Fibroblast of mammary gland (primary cell): ENCODE measurements at places on chromosomes 1 and 21.

DNA sequence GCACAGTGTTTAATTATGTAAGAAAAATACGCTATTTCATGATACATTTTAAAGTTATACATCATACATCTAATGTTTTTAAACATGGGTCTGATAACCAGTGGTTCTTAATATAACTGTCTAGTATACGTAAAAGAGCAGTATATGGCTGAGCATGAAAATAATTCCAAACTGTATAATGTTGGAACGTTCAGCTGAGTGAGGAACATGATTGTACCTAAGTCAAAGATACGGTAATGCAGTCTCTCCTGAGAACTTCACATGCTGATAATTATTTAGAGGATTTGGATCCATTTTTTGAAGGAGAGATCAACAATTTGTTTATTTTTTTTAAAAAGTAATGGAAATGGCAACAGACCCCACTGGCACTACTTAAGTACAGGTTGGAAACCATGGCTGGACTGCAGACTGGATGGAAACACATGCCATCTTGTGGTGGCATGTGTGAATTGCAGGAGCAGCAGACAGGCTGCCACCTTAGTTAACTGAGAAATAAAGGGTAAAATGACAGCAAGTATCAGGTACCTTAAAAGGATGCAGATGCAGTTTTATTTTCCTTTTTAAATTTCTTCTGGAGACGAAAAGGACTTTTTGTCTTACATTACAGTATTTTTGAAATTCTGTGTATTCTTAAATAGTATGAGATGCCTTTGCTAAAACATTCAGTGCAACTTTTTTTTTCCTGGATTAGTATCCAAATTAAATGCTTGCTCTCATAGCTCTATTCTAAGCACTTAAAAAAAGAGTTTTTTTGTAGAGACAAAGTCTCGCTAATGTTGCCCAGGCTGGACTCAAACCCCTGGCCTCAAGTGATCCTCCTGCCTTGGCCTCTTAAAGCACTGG, 73.8 kb downstream of the MTR start:
- DNase-seq = peak; percentile 71

DNA sequence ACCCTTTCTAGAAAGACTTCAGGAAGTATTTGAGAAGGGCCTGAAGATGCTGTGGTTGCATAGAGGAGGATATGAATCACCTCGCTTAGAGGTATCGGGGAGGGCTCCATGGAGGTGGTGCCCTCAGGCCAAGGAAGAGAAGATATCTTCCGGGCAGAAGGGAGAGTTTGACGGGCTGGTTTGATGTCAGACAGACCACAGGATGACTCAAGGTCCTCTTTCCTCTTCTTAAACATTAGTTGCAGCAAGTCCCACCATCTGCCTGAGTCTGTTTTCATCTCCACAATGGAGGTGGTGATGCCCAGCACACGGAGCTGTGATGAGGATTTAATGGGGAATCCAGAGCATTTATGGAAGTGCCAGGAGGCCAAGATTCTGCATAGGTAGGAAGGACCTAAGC, 25.1 kb upstream of the RUNX3 start:
- peak; percentile 45 for DNase-seq

- DNase-seq = no peak
These were observed 1.2 kb downstream of the SLAMF7 start for GRCh38 chr1:160740133-160740688.

DNA sequence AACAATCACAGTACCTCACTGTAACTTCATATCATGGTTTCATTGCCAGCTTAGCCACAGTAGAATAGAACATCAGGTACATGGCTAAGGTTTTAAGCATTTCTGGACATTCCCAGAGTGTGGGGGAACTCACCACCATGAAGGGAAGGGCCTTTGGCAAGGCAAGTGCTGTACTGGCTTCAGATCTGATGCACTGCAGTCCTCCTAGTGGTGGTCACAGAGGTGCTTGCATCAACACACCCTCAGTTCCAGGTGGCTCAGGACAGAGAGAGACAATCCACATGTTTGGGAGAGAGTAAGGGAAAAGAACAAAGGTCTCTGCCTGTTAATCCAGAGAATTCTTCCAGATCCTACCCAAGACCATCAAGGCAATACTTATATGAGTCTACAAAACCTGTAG, 528.4 kb upstream of the RGS18 start:
- DNase-seq = no peak

DNA sequence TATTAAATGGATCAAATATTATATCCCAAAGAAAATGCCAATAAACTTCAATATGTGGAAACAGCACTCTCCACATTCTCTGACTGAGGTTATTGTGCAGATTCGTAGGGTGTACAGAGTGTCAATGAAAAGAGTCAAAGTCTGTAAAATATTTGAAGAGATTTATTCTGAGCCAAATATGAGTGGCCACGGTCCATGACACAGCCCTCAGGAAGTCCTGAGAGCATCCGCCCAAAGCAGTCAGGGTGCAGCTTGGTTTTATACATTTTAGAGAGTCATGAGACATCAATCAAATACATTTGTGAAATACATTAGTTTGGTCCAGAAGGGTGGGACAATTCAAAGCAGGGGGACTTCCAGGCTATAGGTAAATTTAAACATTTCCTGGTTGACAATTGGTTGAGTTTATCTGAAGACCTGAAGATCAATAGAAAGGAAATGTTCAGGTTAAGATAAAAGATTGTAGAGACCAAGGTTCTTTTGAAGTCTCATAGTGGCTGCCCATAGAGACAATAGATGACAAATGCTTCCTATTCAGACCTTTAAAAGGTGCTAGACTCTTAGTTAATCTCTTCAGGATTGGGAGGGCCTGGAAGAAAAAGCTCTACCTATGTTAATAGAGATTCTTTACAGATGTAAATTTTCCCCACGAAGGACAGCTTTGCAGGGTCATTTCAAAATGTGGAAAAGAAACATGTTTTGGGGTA, 569.5 kb downstream of the MATN1 start:
- no peak for DNase-seq

DNA sequence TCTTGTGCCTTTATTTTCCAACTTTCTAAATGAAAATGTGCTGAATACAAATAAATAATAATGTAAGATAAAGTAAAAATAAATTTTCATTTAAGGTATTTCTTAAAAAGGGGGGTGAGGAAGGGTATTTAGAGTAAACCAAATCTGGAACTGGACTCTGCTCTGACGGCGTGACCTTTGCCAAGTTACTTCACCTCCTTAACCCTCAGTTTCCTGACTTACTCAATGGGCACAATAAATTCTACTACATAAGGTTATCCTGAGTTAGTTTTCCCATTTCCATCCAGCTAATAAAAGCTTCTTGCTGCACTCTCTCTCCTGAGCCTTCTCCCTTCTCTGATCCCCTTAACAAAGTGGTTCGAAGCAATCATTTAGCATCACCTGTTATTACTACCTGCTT, 93.9 kb downstream of the NID1 start:
- no peak for DNase-seq

- no peak for DNase-seq
These were observed 174.4 kb upstream of the FGGY start for GRCh38 chr1:59122527-59122926.

DNA sequence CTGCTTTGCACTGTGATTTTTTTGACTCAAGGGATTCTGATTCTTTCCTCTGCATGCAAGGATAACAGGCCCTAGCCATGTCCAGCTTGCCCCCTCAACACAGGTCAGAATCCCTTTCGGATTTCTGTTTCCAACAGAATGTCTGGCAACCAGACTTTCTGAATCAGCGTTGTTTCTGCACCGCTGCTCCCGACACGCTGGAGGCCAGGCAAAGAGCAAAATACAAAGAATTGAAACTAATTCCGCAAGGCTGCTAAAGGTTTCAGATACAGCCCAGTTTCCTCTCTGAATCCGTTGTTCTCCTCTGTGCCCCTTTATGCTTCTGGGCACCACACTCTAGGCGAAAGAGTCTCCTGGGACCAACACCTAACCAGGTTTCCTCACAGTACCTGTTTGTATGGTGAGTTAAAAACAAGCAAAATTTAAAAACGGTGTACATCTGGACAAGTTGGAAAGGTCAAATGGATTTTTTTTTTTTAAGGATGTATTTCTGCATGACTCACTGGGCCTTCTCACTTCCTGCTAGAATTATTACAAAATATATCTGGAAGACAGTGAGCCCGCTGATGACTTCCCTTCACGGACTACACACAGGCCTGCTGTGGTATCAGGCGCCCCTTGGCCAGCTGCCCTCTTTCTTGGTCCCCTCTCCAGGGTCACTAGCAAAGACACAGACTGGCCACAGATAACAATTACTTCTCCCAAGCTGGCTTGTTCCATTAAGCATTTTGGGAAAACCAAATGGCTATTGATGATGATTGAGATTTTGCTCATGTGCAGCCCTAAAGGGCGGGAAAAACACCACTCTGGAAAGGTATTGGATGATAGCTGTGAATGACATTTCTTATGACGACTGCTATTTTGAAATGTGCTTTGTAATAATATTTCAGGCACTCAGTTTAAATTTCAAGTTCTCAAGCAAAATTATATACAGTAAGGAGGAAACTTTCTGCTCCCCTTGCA, 118.3 kb downstream of the TGFB2 start:
- DNase-seq = peak; percentile 85

GRCh38 chr1:55484173-55484572, 269.0 kb upstream of the USP24 start:
- DNase-seq = no peak

DNA sequence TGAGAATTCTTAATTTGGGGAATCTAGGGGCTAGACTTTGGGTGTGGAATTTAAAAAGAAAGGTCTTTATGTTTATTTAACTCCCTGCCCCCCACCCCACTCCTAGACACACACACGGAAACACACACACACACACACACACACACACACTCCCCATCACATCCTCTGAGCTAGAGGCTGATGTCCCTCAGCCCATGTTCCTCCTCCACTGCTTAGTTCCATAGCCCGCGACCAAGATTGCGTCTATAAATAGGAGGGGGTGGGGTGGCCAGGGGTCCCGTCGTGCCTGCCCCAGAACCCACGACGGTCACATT, 655 bp upstream of the KIRREL1 start:
- DNase-seq = peak; percentile 46

DNA sequence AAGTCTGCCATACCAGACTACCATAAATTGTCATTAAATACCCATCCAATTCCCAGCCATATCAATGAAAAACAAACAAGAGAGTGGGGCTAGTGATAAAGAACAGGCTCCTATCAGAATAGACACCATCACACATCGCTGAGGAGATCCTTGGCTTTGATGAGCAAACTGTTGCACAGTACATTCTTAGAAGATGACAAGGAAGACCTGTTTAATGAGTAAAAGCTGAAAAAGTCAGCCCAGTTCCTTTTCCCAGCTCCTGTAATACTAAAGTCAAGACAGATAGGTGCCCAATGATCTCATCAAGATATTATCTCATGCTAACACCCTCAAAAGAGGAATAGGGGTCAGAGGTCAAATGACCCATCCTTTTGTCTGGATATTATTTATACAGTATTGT, 164.5 kb upstream of the COA6 start:
- DNase-seq = peak; percentile 5

DNA sequence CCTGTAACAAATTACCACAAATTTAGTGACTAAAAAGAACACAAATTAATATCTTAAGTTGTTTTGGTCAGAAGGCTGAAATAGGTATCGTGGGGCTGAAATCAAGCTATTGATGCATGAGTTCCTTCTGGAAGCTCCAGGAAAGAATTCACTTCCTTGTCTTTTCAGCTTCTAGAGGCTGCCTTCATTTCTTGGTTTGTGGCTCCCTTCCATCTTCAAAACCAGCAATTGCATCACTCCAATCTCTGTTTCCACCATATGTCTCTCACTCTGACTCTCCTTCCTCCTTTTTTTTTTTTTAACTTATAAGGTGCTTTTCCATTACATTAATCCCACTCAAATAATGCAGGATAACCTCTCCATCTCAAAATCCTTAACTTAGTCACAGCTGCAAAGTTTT, 78.4 kb downstream of the OLFM3 start:
- peak; percentile 0 for DNase-seq

- DNase-seq = no peak
These were observed 38.6 kb downstream of the KCNN3 start for GRCh38 chr1:154831462-154831861.

DNA sequence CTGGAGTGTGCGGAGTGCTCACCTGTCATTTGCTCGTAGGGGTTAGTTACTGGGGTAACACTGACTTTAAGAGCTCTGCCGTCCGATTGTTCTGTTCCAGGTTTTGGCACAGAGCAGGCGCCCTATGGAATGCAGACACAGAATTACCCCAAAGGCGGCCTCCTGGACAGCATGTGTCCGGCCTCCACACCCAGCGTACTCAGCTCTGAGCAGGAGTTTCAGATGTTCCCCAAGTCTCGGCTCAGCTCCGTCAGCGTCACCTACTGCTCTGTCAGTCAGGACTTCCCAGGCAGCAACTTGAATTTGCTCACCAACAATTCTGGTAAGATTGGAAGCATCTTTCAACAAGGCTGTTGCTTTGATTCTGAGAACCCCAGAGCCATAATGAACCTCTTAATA, 12.6 kb downstream of the ETS2 start:
- no peak for DNase-seq

DNA sequence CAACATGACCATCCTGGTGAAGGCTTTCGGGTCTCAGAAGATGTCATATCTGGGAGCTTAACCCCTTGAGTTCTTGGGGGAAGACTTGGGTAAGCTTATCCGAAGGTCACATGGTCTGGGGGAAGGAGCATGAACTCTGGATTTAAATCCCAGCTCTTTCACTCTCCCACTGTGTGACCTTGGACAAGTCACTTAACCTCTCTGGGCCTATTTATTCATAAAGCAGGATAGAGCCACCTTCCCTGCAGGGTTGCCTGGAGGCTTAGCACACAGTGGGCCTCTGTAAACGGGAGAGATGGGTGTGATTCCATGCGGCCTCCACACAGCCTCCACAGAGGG, 8.2 kb upstream of the ARHGEF10L start:
- no peak for DNase-seq

GRCh38 chr1:2533365-2533764, 3.3 kb upstream of the HES5 start:
- peak; percentile 34 for DNase-seq

- DNase-seq = no peak
These were observed 652.9 kb downstream of the ADGRL2 start for GRCh38 chr1:82453511-82454185.

DNA sequence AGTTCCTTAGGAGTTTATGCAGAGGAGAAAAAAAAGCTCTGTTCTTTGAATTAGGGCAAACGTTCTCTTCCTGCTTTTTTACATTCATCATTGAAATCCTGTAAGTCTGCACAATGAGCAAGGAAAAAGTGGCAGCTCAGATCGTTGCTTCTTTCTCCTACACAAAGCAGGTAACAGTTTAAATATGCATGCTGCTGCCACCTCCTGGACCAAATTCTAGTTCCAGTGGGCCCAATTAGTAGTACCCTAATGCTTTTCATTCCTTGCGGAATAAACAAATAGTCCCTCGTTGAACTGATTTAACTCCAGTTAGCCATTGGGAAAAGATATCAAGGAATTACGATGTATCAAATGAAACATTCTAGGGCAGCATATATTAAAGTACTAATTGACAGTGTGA, 20.1 kb downstream of the YTHDF2 start:
- DNase-seq = no peak
